H1 (cell line): ENCODE measurements at places on chromosomes 6 and 20.

- no peak for DNase-seq
Observed at GRCh38 chr6:149271348-149272340, 45.9 kb upstream of the TAB2 start.

- DNase-seq: no peak
Observed at GRCh38 chr6:118890997-118891790, 2.8 kb upstream of the ASF1A start.

- DNase-seq: no peak
Observed at GRCh38 chr6:131682442-131682841, 18.8 kb downstream of the OR2A4 start.

DNA sequence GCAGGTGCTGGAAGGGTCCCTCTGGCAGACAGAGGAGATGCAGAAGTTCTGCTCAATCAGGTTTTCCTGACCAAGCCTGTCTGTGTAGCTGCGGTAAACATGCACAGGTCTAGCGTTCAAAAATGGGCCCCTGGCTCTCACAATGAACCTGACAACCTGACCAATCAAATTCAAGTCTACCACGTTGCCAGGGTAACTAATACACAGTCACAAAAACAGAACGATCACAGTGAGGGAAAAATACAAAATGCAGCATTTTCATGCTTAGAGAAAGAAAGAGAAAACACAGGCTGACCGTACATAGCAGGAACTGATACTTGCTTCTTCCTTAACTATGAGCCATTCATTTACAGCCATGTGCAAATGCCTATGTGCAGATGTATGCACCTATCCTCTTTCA lies 353.1 kb upstream of the TSHZ2 start:
- no peak for DNase-seq

DNA sequence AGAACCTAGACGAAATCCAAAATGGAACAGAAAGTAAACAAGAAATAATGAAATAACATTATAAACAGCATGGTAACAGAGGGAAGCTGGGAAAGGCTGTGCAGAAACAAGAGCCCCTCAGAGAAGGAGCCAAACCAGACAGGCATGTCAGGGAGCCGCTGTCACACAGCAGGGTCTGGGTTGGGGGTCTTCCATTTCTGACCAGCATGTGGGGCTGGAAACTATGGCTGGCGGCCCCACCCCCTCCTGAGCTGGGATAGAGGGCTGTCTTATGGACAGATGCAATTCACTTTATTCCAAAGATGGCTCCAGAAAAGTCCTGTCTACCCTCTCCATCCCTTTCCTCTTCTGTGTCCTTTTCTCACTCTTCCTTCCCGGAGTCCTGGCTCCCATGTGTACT lies 27.3 kb downstream of the C6orf89 start:
- no peak for DNase-seq

DNA sequence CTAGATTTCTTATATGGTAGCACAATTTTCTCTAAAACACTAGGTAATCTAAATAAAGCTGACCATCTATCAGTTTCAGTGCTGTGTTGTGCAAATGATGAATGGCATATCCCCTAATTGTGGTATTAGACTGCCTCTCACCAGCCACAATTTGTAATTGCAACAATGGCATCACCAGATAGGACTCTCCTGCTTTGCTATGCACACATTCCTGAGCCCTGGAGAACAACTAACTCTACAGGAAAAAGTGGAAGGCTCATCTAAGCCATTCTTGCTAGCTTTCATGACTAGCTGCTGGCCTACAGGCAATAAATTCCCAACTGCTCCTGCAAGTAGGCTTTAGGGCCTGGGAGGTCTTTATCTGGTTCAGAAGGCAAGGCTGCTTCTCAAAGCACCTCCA lies 974.1 kb downstream of the EYS start:
- DNase-seq: no peak

GRCh38 chr6:36929152-36929551 lies 25.4 kb upstream of the PI16 start:
- DNase-seq: no peak

DNA sequence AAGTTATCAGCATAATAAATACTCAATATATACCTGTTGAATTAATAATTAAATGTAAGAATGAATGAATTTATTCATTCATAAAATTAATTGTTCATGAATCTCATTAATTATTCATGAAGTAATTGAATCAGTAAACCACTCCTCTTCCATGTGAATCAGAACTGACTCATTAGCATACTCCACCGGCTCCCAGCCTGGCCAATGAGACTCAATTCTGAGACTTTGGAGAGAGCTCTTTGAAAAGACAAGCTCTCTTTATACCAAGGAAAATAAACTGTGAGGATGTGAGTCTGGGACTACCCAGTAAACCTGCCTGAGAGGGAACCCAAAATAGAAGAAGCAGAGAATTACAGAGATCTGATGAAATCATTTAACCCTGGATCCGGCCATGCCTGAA lies 8.4 kb upstream of the SLC2A10 start:
- DNase-seq: no peak

DNA sequence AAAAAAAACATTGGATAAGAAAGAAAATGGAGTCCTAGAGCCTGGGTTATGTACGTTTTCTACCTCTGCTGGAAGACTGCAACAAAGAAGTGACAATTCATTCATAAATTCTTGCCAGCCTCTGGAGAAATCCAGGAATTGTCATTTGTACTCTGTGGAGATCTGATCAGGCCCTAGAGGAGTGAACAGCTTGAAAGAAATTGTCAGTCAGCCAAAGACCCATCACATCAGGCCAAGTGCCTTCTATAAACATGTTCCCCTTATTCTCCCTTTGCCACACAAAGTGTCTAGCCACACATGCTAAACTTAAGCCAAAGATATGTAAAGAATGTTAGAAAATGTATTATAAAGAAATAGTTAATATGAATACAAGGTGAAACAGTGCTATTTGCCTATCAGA lies 152.4 kb downstream of the ADAT2 start:
- no peak for DNase-seq

GRCh38 chr6:36071714-36072113 lies 44.1 kb downstream of the MAPK14 start:
- DNase-seq: no peak

GRCh38 chr20:10864076-10864672 lies 190.4 kb upstream of the JAG1 start:
- no peak for DNase-seq

DNA sequence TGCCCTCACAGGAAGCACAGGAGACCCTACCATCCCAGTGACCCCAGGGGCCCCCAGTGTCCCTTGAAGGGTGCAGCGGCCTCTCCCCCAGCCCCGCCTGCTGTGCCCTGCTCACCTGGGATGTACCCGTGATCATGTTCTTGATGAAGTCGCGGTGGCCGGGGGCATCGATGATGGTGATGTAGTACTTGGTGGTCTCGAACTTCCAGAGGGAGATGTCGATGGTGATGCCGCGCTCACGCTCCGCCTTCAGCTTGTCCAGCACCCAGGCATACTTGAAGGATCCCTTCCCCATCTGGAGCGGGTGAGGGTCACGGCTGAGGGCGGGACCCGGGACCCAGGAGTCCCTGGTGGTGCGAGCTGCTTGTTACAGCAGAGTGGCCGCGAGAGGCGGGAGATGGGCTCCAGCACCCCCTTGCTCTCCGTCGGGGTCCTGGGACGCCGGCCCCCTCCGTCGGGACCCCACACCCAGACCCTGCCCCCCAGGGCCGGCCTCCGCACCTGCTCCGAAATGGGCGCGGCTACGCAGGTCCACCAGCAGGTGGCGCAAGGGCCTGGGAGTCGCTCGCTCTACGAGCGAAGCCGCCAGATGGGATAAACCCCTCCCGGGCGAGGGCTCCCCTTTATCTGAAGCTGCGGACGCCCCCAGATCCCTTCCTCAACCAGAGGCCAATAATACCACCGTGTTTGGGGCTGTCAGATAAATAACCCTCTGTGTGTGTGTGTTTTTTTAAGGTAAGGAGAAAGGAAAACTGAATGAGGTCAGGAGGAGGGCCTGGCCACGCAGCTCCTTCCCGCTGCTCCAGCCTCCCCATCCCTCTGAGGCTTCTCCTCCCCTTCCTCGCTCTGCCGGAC lies 2.9 kb downstream of the EEF1A2 start:
- DNase-seq: no peak

GRCh38 chr20:44370639-44371218 lies 15.2 kb downstream of the HNF4A start:
- DNase-seq: no peak

DNA sequence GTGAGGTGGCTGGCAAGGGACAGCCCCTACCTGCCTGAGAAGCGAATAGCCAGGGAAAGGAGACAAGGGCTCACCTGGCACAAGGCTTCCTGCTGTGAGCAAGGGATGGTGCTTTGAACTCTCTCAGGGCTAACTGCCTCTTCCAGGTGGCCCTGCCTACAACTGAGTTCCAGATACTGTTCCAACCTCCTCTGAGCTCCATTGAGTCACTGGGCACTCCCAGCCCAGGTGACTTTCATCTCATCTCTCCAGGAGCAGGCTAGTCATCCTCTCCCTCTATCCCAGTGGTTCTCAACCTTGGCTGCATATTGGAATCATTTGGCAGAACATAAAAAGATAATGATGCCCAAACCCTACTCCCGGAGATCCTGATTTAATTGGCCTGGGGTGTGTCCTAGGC lies 374.0 kb upstream of the ZFP64 start:
- DNase-seq: no peak

DNA sequence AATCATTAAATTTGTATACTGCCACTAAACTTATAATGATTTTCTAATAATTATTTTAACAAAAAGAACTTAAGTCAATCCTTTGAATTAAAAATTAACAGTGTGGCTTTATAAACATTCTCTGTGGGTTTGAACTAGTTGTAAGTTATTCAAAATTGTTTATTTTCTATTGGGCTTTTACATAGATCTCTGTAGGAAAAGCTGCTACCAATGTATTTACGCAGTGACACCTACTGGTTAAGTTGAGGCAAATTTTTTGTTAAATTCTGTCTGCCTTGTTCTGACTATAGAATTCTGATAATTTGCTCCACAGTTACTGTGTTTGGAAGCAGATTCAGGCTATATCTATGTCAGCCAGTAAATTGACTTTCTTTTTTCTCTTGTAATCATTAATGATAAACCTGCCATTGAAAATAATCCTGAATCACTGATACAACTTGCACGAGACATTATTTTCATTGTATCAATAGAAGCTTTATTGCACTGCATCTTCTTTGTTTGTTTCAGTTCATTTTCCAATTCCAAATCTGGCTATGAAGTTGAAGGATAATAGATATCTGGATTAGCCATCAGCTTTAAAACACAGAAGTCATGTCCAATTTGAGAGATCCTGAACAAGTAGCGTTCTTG lies 66.0 kb upstream of the UTRN start:
- no peak for DNase-seq

GRCh38 chr6:75331151-75331550 lies 46.6 kb upstream of the TMEM30A start:
- DNase-seq: no peak

DNA sequence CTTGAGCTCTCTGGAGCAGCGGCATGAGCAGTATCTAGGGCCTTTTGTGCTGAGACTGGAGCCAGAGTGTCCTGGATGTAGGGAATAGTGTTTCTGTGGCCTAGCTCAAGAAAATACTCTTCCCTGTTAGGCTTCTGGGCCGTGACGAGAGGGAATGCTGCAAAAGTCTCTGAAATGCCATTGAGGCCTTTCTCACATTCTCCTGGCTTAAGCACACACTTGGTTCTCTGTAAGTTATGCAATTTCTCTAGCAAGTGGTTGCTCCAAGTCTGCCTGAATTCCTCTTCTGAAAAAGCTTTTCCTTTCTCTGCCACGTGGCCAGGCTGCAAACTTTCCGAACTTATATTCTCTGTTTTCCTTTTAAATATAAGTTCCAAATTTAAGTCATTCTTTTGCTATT lies 744.4 kb downstream of the GRIK2 start:
- no peak for DNase-seq

DNA sequence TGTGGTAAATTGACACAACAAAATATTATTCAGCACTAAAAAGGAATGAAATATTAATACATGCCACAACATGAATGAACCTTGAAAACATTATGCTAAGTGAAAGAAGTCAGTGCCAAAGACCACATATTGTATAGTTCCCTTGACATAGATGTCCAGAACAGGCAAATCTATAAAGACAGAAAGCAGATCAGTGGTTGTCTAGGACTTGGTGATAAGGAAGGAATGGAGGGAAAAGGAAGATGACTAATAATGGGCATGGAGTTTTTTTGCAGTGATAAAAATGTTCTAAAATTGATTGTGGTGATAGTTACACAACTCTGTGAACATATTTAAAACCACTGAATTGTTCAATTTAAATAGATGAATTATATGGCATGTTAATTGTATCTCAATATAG lies 32.5 kb downstream of the TBX18 start:
- no peak for DNase-seq

- DNase-seq: no peak
Observed at GRCh38 chr6:140789466-140789865, 1343.3 kb upstream of the GJE1 start.

DNA sequence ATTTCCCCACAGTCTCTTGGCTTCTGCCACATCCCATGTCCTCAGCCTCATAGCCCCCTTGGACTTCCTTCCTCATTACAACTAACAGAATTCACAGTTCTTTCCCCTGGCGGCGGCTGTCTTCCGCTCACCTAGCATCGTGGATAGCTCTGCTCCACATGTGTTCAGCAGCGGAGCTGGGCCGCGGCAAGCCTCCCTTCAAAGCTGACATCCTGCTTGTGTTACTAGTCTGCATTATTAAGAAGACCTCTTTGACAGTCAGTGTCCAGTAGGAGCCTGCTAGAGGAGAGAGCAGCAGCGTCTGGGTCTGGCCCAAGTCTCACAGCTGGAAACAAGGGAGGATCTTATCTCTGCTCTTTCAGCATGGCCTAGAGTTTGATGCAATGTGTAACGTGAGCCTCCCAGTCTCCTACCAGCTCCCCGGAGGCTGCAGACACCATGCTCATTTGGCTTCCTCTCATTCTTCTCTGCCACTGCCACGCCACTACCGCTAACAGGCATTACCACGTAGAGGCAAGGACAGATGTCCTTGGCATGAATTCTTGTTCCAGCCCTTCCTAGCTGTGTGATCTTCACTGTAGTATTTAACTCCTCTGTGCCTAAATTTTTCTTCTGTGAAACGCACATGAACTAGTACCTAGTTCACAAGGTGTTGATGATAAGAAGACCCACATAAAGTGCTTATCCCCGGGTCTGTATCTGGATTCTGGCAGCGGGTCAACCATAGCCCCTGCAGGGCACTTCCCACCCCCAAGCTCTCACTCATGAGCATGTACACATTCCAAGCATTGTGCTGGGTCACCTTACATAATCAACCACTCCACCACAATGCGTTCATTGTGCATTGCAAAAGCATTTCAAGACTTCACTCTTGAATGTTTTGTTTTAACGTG lies 107.1 kb upstream of the BACH2 start:
- no peak for DNase-seq

GRCh38 chr6:90454836-90455427 lies 131.9 kb downstream of the MAP3K7 start:
- DNase-seq: no peak

DNA sequence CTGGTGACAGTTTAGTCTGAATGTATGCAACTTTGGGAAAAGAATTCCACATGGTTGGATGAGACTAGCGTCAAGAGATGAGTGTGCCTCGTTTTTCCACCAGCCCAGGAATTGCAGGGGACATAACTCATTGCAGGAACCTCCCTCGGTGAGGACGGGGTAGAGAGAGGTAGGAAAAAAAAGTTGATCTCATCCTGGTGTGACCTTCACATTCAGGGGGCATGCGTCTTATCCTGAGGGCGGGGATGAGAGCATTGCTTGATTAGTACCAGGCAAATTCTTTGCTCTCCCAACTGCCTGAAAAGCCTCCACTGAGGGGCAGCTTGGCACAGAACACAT lies 11.8 kb downstream of the TLDC2 start:
- DNase-seq: no peak

GRCh38 chr6:162560891-162561290 lies 166.7 kb downstream of the PRKN start:
- DNase-seq: no peak

GRCh38 chr20:4814696-4815252 lies 93.1 kb downstream of the PRND start:
- no peak for DNase-seq
